Spleen (tissue), 13 donors: ENCODE measurements at places on chromosomes 6 and 20. TPM values are rescaled to one million over a fixed set of nuclear protein-coding genes. Genes with fewer than 3 reads are reported as not detected.
A peak's percentile ranks its signal among the peaks of the same experiment; 100 is the strongest.

GRCh38 chr20:57160985-57161384 is 105.5 kb downstream of the BMP7 start:
- no peaks in the 10 kb centered on the region for H3K27me3 ChIP-seq
- no peak overlapping the region for H3K27ac ChIP-seq
- H3K4me1 ChIP-seq = peaks cover 9% of the 10 kb centered on the region
- H3K4me3 ChIP-seq = no peak overlapping the region
- H3K36me3 ChIP-seq = no peaks in the 10 kb centered on the region

GRCh38 chr6:121731381-121731780 is 295.9 kb downstream of the GJA1 start:
- no peaks in the 10 kb centered on the region for H3K27me3 ChIP-seq
- H3K4me3 ChIP-seq = no peak overlapping the region
- no peaks in the 10 kb centered on the region for H3K36me3 ChIP-seq
- H3K27ac ChIP-seq = no peak overlapping the region
- H3K4me1 ChIP-seq = no peaks in the 10 kb centered on the region

- H3K27ac ChIP-seq = no peak overlapping the region
- H3K27me3 ChIP-seq = no peaks in the 10 kb centered on the region
- no peaks in the 10 kb centered on the region for H3K4me1 ChIP-seq
Observed at GRCh38 chr6:93676581-93676980, 257.2 kb upstream of the EPHA7 start.

DNA sequence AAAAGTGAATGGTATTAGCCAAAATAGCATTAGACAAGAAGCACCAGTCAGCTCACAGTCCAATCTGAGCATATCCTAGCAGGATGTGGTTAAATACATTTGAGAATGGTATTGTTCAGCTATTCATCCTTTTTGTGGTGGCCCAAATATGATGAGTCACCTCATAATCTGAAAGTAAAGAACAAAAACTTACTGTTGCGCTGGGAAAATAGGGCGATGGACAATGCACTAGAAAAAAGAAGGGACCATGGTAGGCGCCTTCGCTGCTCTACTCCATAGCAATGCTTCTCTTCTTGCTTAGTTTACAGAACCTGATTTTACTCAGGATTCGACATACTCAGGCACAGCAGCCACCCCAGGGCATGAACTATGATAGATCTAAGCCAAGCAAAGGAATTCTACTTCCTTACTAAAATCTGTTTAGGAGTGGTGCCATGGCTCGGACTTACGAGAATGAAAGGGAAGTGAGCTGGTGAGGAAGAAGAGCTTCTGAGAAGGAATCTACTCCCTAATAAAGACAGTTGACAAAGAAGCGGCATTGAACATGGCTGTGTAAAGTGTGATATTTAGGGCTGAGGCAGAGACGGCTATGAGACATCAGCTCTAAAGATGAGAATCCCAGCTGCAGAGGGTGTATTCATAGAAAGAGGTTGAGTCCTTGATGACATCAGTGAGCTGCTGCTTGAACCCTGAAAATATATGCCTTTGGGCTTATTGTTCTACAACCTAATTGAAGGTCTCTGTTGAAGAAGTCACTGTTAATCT is 16.6 kb upstream of the FBXO9 start:
- peaks cover 18% of the 10 kb centered on the region for H3K36me3 ChIP-seq
- H3K27me3 ChIP-seq = no peaks in the 10 kb centered on the region
- H3K4me3 ChIP-seq = no peak overlapping the region
- H3K4me1 ChIP-seq = peaks cover 7% of the 10 kb centered on the region

DNA sequence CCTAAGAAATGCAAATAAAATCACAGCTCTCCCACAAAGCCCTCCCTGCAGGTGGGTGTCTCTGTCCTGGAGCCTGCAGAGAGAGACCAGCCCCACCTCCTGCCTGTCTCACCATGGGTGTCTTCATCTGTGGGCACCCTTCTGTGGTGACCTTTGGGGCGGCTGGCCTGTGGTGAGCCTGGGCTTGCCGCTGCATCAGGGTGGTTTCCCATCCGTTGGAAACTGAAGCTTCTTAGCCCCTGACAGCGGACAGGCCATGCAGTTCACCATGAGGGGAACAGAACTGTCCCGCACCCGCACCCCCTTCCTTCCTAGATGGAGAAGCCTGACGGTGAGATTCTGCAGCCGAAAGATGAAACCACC is 42.3 kb upstream of the FRMD1 start:
- H3K27me3 ChIP-seq = no peaks in the 10 kb centered on the region
- H3K27ac ChIP-seq = no peak overlapping the region
- no peaks in the 10 kb centered on the region for H3K4me1 ChIP-seq
- H3K4me3 ChIP-seq = no peak overlapping the region

GRCh38 chr6:139577763-139578604 is 203.5 kb upstream of the CITED2 start:
- H3K4me1 ChIP-seq = no peaks in the 10 kb centered on the region
- no peak for DNase-seq
- no peak overlapping the region for H3K4me3 ChIP-seq
- H3K27me3 ChIP-seq = no peaks in the 10 kb centered on the region

DNA sequence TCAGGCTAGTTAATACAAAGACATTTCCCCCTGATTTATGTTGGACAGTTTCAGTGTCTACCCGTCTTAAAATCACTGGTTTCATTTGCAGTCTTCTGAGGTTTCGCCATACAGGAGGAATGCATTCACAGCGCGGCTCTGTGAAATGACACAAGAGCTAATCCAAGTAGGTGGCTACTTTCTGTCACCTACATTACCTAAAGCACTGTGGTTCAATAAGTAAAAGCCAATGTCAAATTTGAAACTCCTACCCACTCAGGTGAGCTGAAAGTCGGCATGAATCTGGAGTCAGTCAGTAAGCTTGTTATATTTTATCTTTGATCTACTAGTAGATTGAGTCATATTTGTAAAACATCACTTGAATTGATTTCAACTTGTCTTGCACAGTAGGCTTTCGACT is 370.8 kb downstream of the LAMA2 start:
- H3K36me3 ChIP-seq = no peaks in the 10 kb centered on the region
- H3K4me1 ChIP-seq = peaks cover 6% of the 10 kb centered on the region
- no peaks in the 10 kb centered on the region for H3K27me3 ChIP-seq
- no peak overlapping the region for H3K27ac ChIP-seq
- DNase-seq = no peak

DNA sequence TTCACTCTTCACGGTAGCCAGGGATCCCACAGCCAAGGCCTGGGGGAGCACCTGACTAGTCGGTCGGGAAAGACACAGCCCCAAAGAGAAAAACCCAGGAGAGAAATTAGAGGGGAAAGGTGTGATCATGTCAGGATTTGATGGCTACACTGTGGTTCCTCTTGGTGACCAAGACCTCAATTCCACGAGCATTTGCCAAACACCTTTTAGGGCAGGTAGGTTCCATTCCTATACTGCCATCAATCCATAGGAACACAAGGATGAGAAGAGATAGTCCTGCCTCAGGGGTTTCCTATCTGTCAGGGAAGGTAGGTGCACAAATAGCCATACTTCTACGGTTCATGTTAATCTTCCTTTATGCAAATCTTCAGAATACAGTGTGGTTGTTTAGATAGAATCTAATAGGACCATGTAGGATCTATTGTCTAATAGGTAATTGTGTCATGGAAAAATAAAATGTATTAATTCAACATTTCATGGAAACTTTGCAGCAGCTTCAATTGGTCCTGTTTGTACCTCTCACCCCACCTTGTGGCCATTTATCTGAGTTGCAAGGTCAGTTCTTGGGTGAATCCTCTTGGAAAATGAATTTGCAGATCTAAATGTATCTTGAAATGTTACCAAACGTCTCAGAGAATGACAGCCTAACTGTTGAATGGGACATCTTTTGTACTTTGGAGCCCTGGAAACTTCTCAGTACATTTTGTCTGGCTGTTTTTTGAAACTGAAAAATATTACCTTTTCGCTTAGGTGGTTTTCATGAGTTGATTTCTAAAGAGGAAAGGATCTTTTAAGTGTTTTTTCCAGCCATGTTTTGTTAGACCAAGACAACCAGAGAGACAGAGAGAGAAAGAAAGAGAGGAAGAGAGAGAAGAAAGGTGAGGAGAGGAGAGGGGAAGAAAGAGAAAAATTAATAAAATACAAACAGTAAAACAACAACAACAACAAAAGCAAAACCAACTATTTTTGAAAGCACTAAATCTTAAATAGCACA is 33.7 kb upstream of the IYD start:
- H3K27ac ChIP-seq = no peak overlapping the region
- no peak overlapping the region for H3K4me3 ChIP-seq
- H3K36me3 ChIP-seq = no peaks in the 10 kb centered on the region
- H3K27me3 ChIP-seq = no peaks in the 10 kb centered on the region

DNA sequence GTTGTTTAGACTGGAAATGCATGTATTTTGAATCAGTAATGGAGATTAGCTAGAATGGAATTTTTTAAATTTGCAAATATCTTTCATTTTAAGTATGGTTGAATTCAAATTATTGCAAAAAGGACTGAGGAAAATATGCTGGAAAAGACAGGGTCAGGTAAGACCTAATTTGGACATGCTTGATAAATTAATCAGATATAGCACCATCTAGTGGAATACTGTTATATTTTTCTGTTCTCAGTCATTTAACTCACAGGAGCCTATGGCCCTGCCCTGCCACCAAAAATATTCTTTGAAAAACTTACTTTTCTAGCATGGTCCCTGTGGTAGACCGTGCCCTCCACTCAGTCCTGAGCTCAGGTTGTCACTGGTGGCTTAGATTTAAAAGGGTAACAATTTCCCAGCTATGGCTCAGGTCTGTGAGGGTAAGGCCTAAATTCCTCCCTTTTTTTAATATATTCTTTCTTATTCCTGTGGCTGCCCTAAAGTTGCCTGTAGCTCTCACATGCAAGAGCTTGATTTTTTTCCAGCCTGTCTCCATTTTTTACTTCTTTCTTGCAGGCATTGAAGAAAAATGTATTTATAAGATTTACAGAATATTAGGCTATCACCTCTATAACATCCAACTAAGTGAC is 25.3 kb upstream of the KIAA1586 start:
- H3K27ac ChIP-seq = no peak overlapping the region
- no peak for DNase-seq
- no peaks in the 10 kb centered on the region for H3K4me1 ChIP-seq
- H3K36me3 ChIP-seq = no peaks in the 10 kb centered on the region
- H3K27me3 ChIP-seq = no peaks in the 10 kb centered on the region

- no peak for DNase-seq
- H3K4me3 ChIP-seq = no peak overlapping the region
- no peaks in the 10 kb centered on the region for H3K27me3 ChIP-seq
- H3K4me1 ChIP-seq = no peaks in the 10 kb centered on the region
Observed at GRCh38 chr6:152540381-152540780, 96.8 kb downstream of the SYNE1 start.

- no peak overlapping the region for H3K4me3 ChIP-seq
- H3K27me3 ChIP-seq = no peaks in the 10 kb centered on the region
- H3K4me1 ChIP-seq = no peaks in the 10 kb centered on the region
- no peak overlapping the region for H3K27ac ChIP-seq
Observed at GRCh38 chr6:43995137-43995536, 132.1 kb downstream of the MRPL14 start.

GRCh38 chr20:47656318-47656717 is 129.0 kb downstream of the SULF2 start:
- H3K27me3 ChIP-seq = no peaks in the 10 kb centered on the region
- H3K4me3 ChIP-seq = no peak overlapping the region
- no peaks in the 10 kb centered on the region for H3K4me1 ChIP-seq
- peaks cover 54% of the 10 kb centered on the region for H3K36me3 ChIP-seq
- no peak for DNase-seq
- no peak overlapping the region for H3K27ac ChIP-seq

GRCh38 chr6:139137706-139138105 is 2.8 kb downstream of the HECA start:
- H3K27me3 ChIP-seq = no peaks in the 10 kb centered on the region
- peak overlapping the region; percentile 100 for H3K27ac ChIP-seq
- DNase-seq = no peak
- peaks cover 44% of the 10 kb centered on the region for H3K4me1 ChIP-seq
- H3K36me3 ChIP-seq = no peaks in the 10 kb centered on the region
- H3K4me3 ChIP-seq = no peak overlapping the region

- no peak for DNase-seq
- peaks cover 67% of the 10 kb centered on the region for H3K36me3 ChIP-seq
- H3K4me3 ChIP-seq = no peak overlapping the region
- peaks cover 100% of the 10 kb centered on the region for H3K4me1 ChIP-seq
- H3K27me3 ChIP-seq = no peaks in the 10 kb centered on the region
Observed at GRCh38 chr20:50146214-50146613, 7.3 kb downstream of the PEDS1 start.

- H3K27me3 ChIP-seq = no peaks in the 10 kb centered on the region
- H3K4me1 ChIP-seq = no peaks in the 10 kb centered on the region
- no peaks in the 10 kb centered on the region for H3K36me3 ChIP-seq
- no peak for DNase-seq
- H3K27ac ChIP-seq = no peak overlapping the region
Observed at GRCh38 chr20:58521763-58522162, 6.6 kb upstream of the APCDD1L start.

GRCh38 chr6:14804001-14804784 is 441.7 kb upstream of the JARID2 start:
- H3K36me3 ChIP-seq = no peaks in the 10 kb centered on the region
- no peak overlapping the region for H3K4me3 ChIP-seq
- no peak overlapping the region for H3K27ac ChIP-seq
- no peaks in the 10 kb centered on the region for H3K27me3 ChIP-seq

DNA sequence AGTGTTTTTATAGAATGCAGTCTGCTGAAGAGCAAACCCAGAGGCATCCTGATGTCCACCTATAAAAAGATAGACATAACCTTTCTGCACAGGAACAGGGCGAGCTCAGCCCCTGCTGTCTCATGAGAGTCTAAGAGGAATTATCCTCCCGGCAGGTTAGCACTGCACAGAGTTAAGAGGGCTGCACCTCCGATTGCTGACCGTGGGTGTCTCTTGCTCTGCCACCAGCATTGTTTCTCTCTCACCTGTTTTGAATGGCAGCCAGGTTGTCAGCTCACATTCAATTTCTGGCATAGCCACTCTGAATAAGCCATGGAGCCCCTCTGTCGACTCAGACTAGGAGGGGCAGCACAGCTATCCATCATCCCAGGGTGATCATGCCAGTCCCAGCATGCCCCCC is 211.2 kb downstream of the PHACTR1 start:
- DNase-seq = no peak
- H3K27ac ChIP-seq = no peak overlapping the region
- no peaks in the 10 kb centered on the region for H3K36me3 ChIP-seq
- no peaks in the 10 kb centered on the region for H3K4me1 ChIP-seq
- no peak overlapping the region for H3K4me3 ChIP-seq
- H3K27me3 ChIP-seq = no peaks in the 10 kb centered on the region

DNA sequence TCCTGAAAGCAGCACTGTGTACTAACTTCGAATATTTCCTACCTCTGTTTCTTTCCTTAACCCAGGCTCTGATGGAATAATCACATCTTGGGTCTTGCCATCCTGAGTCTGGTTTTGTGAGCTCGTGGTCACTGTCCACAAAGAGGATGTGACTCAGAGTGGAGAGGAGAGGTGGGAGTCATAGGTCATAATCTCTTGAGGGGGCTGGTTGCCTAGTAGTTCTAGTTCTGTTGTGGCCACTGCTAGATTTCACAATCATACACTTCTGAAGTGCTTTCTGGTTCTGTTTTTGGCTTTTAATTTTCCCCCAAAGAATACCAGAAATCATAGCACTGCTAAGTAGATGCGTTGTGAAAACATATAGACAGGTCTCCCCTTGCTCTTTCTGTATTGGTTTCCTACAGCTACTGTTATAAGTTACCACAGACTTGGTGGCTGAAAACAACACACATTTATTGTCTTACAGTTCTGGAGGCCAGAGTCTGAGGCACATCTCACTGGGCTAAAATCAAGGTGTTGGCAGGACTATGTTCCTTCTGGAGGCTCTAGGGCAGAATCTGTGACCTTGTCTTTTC is 102.8 kb downstream of the NRSN1 start:
- H3K27me3 ChIP-seq = no peaks in the 10 kb centered on the region
- H3K4me3 ChIP-seq = no peak overlapping the region
- DNase-seq = no peak
- H3K36me3 ChIP-seq = no peaks in the 10 kb centered on the region
- no peaks in the 10 kb centered on the region for H3K4me1 ChIP-seq

BPI gene
- total RNA-seq = 3.5 TPM

KCNK5 gene
- total RNA-seq = 5.9 TPM

TTPAL gene
- 12.3 TPM for total RNA-seq

TP53TG5 gene
- total RNA-seq = not detected

GJA1 gene
- total RNA-seq = 3.0 TPM
